Stimulated activated CD8-positive, alpha-beta memory T cell treated with anti-CD3 and anti-CD28 coated beads, Interleukin-15, amount 100 ng/mL, for 1 hour (primary cell): ENCODE measurements at places on chromosomes 7 and 10.

- no peak for DNase-seq
Measured at GRCh38 chr7:133584956-133585668, 332.2 kb downstream of the EXOC4 start.

- DNase-seq, result no peak
Measured at GRCh38 chr7:146331369-146331768, 214.8 kb downstream of the CNTNAP2 start.

DNA sequence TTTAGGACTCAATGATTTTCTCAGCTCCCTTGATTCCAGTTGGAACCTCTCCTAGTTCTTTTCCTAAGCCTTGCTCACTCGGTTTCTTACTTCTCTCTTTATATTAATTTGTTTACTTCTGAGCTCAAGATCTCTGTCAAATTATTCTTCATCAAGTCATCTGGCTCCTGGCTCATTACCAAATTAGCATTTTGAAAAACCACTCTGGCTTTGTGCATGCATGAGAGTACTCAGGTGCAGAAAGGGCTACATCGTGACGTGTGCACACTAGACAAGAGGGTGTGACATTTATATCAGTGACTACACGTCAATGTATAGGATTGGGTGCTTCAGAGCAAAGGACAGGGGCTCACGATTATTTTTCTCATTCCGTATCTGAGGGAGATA, 645.7 kb upstream of the DPP6 start:
- no peak for DNase-seq

DNA sequence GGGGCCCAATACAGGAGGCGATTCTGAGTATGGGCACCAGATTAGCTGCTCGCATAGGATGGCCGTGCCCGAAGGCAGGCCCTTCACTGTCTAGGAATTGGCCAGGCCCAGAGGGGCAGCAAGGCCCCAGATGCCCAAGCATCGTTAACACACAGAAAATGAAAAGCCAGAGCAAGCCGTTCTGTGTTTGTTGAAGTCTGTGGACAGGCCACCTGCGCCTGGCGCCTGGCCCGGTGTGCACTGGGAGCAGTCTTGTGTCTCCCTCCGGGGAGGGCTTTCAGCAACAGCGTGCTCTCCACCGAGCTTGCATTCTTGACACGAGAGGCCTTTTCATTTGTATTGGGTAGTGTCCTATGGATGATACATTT, 34.5 kb upstream of the TTYH3 start:
- no peak for DNase-seq
